ENCODE measurements at places on chromosomes 11 and 22. TPM values are rescaled to one million over a fixed set of nuclear protein-coding genes. Genes with fewer than 3 reads are reported as not detected.

DNA sequence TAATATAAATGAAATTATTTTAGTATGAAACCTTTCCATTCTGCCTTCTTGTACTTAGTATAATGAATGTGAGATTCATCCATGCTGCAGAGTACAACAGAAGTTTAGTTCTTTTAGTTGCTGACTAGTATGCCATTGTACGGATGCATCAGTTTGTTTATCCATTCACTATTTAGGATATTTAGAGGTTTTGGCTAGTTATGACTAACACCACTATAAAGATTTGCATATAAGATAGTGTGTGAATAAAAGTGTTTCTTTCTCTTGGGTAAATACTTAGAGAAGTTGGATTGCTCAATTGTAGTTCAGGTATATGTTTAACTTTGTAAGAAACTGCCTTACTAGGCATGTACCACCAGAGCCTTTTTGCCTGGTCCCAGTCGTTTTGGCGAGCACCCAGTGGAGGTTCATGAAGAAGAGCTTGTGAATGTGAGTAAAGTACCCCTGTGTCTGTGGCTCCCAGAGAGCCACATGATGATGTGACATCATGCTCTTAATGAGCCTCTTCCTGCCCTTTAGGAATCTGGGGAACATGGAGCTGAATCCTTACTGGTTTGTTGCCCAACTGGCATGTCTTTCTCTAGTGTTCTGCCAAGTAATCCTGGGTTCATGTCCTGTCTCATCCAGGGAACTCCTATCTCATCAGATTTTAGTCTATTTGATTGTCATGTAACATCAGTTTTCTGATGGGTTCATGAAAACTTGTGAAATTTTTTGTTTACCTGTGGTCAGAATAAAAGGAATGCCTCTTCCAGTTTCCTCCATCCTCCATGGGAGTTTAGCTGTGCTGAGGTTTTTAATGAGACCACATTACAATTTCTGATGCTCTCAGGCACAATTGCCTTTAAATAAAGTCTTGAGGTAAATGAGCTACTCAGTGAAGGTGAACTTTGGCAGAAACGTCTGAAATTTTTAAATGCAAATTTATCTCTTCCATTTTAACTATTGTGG is 234.8 kb downstream of the CASP12 start:
- no peak for DNase-seq
- H3K4me1 ChIP-seq: peaks cover 1% of the 10 kb centered on the region
- no peak overlapping the region for H3K27ac ChIP-seq
- H3K4me3 ChIP-seq: no peak overlapping the region

GRCh38 chr22:28328756-28329155 is 350.9 kb downstream of the TTC28 start:
- H3K4me1 ChIP-seq: peaks cover 9% of the 10 kb centered on the region
- no peak overlapping the region for H3K27ac ChIP-seq
- DNase-seq: no peak
- H3K4me3 ChIP-seq: no peak overlapping the region
- H3K36me3 ChIP-seq: no peaks in the 10 kb centered on the region

- H3K27ac ChIP-seq: peak overlapping the region; percentile 48
- DNase-seq: no peak
- H3K4me1 ChIP-seq: peaks cover 25% of the 10 kb centered on the region
- H3K4me3 ChIP-seq: no peak overlapping the region
- no peaks in the 10 kb centered on the region for H3K27me3 ChIP-seq
These were observed 4.4 kb downstream of the TMEM258 start for GRCh38 chr11:61787928-61788491.

DNA sequence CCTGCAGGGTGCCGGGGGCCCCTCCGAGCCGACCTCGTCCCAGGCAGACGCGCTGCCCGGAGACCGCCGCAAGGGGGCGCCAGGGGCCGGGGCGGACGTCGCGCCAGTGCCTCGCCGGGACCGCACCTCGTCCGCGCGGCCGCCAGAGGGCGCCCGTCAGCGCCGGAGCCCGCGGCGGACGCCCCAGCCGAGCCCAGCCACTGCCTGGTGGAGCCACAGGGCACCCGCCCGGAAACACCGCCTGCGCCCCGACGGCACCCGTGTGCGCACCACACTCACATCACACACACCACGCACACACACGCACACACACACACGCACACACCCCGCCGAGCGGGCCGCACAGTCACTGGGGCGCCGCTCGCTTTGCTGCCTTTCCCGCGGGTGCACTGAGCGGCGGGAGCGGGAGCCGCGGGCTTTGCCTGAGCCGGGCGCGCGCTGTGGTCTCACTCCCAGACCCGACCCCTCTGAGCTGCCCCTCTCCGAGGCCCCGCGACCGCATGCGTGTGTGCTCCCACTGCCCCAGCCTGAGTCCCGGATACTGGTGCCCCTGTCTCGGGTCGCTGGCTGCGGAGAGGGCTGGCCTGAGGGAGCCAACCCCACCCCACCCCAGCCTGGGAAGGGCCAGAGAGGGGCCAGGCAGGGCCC is 449.3 kb downstream of the OPCML start:
- peaks cover 5% of the 10 kb centered on the region for H3K4me1 ChIP-seq
- DNase-seq: peak; percentile 89
- H3K36me3 ChIP-seq: no peaks in the 10 kb centered on the region

GRCh38 chr11:33405834-33406602 is 148.8 kb downstream of the HIPK3 start:
- H3K4me1 ChIP-seq: no peaks in the 10 kb centered on the region
- no peaks in the 10 kb centered on the region for H3K36me3 ChIP-seq
- H3K27ac ChIP-seq: no peak overlapping the region
- peaks cover 13% of the 10 kb centered on the region for H3K27me3 ChIP-seq
- H3K4me3 ChIP-seq: no peak overlapping the region
- no peak for DNase-seq

GRCh38 chr22:17803609-17804270 is 29.5 kb upstream of the BID start:
- no peak for DNase-seq
- no peak overlapping the region for H3K27ac ChIP-seq
- peaks cover 3% of the 10 kb centered on the region for H3K36me3 ChIP-seq
- no peaks in the 10 kb centered on the region for H3K27me3 ChIP-seq
- no peak overlapping the region for H3K4me3 ChIP-seq

DNA sequence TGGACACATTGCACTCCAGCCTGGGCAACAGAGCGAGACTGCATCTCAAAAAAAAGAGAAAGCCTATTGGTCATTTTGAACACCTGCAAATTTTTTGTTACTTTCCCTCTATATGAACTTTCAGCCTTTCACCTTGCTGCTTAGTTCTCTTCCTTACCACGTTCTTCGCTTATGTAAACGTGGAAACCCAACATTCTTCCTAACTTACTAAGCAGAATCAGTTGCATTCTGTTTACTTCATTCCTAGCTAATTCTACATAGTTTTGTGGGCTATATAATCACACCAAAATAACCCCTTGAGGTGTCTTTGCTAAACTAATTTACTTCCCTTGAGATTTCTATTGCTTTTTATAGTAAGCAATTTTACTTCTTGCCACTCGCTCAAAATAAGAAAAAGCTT is 23.2 kb downstream of the MS4A4A start:
- H3K4me3 ChIP-seq: no peak overlapping the region
- H3K27ac ChIP-seq: no peak overlapping the region
- H3K27me3 ChIP-seq: peaks cover 4% of the 10 kb centered on the region
- DNase-seq: no peak
- H3K4me1 ChIP-seq: peaks cover 2% of the 10 kb centered on the region
- H3K36me3 ChIP-seq: no peaks in the 10 kb centered on the region

GRCh38 chr11:105183426-105183825 is 43.9 kb upstream of the CARD18 start:
- H3K27ac ChIP-seq: no peak overlapping the region
- no peaks in the 10 kb centered on the region for H3K27me3 ChIP-seq
- no peak for DNase-seq
- no peak overlapping the region for H3K4me3 ChIP-seq
- H3K36me3 ChIP-seq: no peaks in the 10 kb centered on the region

GRCh38 chr22:24039046-24039445 is 27.9 kb downstream of the CABIN1 start:
- DNase-seq: no peak
- H3K4me3 ChIP-seq: no peak overlapping the region
- H3K4me1 ChIP-seq: peaks cover 21% of the 10 kb centered on the region
- no peak overlapping the region for H3K27ac ChIP-seq
- no peaks in the 10 kb centered on the region for H3K27me3 ChIP-seq
- H3K36me3 ChIP-seq: peaks cover 45% of the 10 kb centered on the region

GRCh38 chr22:20268279-20269012 is at the start of gene RTN4R:
Gene RTN4R (minus strand): TSS chr22:20268318. CDS start chr22:20268092, 226 bp downstream.
- no peaks in the 10 kb centered on the region for H3K36me3 ChIP-seq
- peak within 1 kb of the TSS; percentile 63 for H3K4me3 ChIP-seq
- H3K27ac ChIP-seq: peak within 1 kb of the TSS; percentile 38
- peak; percentile 82 for DNase-seq

DNA sequence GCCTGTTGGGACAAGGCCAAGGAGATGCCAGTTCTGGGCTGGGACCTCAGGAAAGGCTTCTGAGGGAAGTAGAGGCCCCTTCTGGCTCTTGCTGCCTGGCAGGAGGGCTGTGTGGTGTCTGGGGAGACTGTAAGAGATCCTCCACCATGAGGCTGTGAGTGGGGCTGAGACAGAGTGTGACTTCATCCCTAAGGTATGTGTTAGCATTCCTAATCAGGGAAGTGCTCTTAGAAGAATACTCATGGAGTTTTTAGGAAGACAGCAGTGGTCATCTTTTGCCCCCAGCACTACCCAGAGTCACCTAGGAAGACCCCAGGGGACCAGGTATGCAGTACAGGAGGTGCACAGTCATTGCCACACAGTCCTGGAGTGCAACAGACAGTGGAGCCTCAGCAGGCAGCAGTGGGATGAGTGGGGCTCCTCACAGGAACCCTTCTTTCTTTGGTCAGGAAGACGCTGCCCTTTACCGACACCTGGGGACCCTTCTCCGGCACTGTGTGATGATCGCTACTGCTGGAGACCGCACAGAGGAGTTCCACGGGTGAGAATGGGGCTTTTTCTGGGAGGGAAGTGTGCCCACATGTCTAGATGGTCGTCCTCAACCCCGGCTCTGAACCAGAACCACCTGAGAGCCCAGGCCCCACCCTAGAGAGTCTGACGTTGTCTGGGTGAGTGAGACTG is 2.8 kb downstream of the RIC8A start:
- H3K36me3 ChIP-seq: peaks cover 13% of the 10 kb centered on the region
- peak overlapping the region; percentile 30 for H3K27ac ChIP-seq
- no peaks in the 10 kb centered on the region for H3K27me3 ChIP-seq
- peaks cover 27% of the 10 kb centered on the region for H3K4me1 ChIP-seq

DNA sequence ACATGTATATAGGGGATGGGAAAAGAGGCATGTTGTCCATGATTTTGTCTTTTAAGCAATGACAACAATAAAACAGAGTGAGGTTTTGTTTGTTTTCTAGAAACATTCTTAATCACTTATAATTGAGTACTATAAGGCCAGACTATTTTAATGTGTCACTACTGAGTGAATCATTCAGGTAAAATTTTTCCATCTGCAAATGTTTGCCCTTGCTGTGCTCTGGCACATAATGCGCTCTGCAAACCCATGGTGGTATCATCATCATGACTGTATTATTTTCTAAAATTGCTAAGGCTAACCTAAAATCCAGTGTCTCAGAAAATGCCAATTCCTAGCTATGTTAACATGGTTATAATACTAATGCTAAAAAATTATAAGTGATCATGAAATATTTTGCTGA is 261.2 kb downstream of the CADM1 start:
- no peak overlapping the region for H3K27ac ChIP-seq
- H3K4me1 ChIP-seq: no peaks in the 10 kb centered on the region
- no peak for DNase-seq
- no peaks in the 10 kb centered on the region for H3K27me3 ChIP-seq
- no peak overlapping the region for H3K4me3 ChIP-seq

DNA sequence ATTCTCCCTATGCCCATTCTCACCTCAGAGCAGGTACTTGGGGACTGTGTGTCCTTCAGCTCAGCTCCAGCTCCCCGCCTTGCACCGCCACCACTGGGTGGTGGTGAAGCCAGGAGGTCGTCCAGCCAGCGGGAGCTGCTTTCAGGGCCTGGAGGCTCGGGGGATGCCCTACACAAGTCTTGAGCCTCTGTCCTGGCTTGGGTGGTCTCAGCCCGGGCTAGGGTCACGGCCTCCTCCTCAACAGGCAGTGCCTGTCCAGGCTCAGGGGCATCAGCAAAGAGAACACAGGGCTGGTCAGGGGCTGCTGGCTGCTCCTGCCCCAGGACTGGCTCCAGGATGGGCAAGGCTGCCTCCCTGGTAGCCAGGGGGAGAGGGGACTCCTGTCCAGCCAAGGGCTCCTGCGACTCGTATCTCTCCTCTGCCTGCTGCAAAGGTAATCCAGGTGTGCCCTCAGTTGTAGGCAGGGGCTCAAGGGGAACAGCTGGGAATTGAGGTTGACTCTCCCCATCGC is 12.2 kb downstream of the TNKS1BP1 start:
- peak overlapping the region; percentile 56 for H3K27ac ChIP-seq
- peaks cover 13% of the 10 kb centered on the region for H3K4me1 ChIP-seq
- DNase-seq: no peak
- H3K36me3 ChIP-seq: peaks cover 2% of the 10 kb centered on the region

DNA sequence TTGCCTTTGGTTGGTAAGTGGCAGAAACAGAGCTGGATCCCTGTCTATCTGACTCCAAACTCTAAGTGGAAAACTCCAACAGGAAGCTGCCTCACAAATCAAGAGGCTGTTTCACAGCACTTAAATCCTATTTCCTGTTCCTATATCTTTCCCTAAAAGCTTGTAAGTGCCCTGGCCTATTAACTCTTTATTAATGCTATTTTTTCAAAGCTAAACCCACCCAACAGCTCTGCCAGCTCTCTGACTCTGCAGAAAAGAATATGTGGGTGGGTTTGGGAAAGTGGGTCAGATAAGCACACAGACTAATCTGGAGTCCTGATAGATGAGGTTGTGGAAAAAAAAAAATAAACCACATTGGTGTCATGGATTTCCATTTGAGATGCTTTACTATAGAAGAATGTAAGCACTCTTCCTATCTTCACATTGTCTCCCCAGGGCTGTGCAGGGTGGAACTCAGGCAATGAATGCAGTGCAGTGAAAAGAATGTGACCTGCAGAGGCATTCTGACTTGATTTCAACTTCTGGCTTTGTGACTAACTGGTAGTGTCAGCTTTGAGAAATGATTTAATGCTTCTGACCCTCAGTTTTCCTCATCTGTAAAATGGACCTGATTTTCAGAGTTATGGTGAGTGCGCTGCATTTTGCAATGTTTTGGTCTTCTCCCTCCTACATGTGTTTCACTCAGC is 125.6 kb downstream of the AASDHPPT start:
- H3K36me3 ChIP-seq: no peaks in the 10 kb centered on the region
- H3K27me3 ChIP-seq: no peaks in the 10 kb centered on the region
- DNase-seq: no peak

The MAP6 gene
- total RNA-seq: not detected

The ZP1 gene
- total RNA-seq: 0.60 TPM

The OR5B21 gene
- total RNA-seq: 0.89 TPM

The CSNK2A3 gene
- 1.4 TPM for total RNA-seq

Measured in activated naive CD8-positive, alpha-beta T cell treated with anti-CD3 and anti-CD28 coated beads, Interleukin-2, amount 10 ng/mL, durations not matched to agents 7 days and 5 days (primary cell).